ENCODE measurements at places on chromosomes 3 and 15.

GRCh38 chr15:71143373-71144310 is 28.4 kb downstream of the THSD4 start:
- no peak for DNase-seq

GRCh38 chr3:59473636-59474035 is 423.8 kb upstream of the CFAP20DC start:
- no peak for DNase-seq

DNA sequence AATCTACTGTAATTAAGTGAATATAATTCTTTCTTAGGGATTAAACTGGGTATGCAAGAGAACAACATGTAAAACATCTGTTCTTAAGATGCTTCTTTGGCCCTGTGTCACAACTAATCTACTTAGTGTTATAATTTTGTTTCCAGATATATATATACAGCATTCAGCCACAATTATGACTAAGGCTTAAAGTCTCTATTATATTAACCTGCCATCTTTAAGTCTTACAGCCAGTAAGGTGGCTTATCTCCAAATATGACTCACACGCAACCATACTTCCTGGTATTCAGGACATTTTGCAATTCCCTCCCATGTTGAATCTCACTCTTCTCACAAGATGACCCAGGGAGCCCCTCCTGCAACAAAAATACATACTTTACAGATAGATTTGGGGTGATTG is 6.6 kb upstream of the KBTBD8 start:
- DNase-seq = peak; percentile 58

GRCh38 chr15:64149893-64150578 is 1.5 kb upstream of the SNX22 start:
- no peak for DNase-seq

GRCh38 chr3:123642182-123642956 is 57.5 kb upstream of the HACD2 start:
- peak; percentile 93 for DNase-seq

DNA sequence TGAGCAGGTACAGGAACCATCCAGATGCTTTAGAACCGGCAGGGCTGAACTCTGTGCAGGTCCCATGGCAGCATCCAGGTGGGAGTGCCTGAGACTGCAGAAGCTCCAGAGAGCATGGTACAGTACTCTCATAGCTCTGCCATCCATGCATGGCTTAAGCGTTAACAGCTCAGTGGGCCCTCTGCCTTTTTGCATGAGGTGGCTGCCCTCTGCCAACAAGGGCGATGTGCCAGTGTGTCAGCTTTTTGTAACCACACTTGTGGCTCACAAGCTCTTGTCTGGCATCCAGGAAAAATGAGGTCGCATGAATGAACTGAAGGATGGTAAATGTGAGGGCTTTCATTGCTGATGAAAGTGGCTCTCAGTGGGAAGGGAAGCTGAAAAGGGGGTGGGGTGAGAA is 950.1 kb downstream of the DIPK2A start:
- no peak for DNase-seq

- DNase-seq = no peak
These were observed 268.0 kb upstream of the PROK2 start for GRCh38 chr3:72052841-72053409.

- no peak for DNase-seq
These were observed 856.4 kb downstream of the ROBO1 start for GRCh38 chr3:78911394-78911793.

- DNase-seq = peak; percentile 82
These were observed 415.2 kb upstream of the FRG2C start for GRCh38 chr3:75248974-75249373.

DNA sequence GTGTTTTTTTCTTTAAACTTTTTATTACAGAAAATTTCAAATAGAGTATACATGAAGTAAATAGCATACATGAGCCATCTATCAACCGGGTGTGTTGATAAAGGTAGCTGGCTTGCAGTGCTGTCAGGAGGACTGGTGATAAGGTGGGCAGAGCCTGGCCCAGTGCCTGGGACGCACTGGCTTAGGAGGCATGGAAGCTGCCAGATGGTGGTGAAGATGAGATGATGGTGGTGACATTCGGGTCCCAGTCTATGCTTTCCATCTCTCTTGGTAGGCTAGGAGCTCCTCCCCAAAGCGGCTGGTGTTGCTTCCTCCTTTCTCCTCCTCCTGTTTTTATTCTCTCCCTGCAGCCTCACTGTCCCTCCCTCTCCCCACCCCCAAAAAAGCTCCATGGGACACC is 101.7 kb downstream of the ADCY5 start:
- DNase-seq = no peak

GRCh38 chr3:157746391-157746790 is 243.2 kb upstream of the VEPH1 start:
- DNase-seq = no peak

GRCh38 chr3:59056706-59057105 is 6.9 kb upstream of the CFAP20DC start:
- DNase-seq = no peak

- DNase-seq = no peak
These were observed 27.9 kb downstream of the SOX2 start for GRCh38 chr3:181739628-181740027.

GRCh38 chr15:71225851-71226250 is 110.6 kb downstream of the THSD4 start:
- no peak for DNase-seq
